ENCODE measurements at places on chromosomes 1 and 21.

- DNase-seq: no peak
These were observed 165.8 kb downstream of the GIPC2 start for GRCh38 chr1:78211483-78212092.

DNA sequence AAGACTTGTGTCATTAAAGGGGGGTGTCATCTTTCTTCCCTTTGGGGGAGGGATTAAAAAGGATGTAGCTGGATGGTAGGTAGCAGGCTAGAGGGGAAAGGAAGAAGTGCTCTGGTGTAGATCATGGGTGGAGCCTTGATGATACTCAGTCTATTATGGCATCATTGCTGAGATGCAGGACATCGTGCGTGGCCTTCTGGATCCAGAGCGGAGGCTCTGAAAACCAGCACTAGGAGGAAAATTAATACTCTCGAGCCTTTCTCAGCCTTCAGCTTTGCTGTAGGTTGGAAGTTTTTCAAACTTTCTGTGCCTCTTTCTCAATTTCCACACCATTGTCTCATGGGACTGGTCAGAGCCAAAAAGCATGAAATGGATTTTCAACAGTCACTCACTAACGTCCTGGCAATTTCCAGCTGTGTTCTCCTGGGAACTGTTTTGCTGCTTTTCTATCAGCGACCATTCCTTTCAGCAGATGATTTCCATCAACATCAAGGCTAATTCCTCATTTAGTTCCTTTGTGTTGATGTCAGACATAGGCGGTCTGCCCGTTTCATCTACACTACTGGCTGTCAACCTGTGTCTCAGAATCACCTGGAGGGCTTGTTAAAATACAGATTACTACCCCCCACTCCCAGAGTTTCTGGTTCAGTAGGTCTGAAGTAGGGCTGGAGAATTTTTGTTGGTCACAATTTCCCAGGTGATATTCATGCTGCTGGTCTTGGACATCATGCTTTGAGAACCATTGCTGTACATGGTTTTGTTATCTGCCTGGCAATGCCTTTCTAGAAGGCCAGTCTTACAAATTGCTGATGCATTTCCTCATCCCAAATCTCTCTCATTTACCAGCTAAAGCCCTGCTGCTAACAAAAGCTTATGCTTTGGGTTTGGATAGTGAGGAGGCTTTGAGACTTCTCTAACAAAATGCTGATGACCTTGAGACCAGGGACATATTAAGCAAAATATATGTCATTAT is 7.7 kb downstream of the CACNA1E start:
- no peak for DNase-seq

- DNase-seq: no peak
These were observed 14.1 kb downstream of the ROR1 start for GRCh38 chr1:63787875-63788274.

- DNase-seq: no peak
These were observed 5.1 kb downstream of the APOBEC4 start for GRCh38 chr1:183648042-183648441.
